ENCODE measurements at places on chromosomes 1 and 21.

GRCh38 chr1:15094056-15094455, 59.5 kb upstream of the TMEM51 start:
- no peak for DNase-seq

DNA sequence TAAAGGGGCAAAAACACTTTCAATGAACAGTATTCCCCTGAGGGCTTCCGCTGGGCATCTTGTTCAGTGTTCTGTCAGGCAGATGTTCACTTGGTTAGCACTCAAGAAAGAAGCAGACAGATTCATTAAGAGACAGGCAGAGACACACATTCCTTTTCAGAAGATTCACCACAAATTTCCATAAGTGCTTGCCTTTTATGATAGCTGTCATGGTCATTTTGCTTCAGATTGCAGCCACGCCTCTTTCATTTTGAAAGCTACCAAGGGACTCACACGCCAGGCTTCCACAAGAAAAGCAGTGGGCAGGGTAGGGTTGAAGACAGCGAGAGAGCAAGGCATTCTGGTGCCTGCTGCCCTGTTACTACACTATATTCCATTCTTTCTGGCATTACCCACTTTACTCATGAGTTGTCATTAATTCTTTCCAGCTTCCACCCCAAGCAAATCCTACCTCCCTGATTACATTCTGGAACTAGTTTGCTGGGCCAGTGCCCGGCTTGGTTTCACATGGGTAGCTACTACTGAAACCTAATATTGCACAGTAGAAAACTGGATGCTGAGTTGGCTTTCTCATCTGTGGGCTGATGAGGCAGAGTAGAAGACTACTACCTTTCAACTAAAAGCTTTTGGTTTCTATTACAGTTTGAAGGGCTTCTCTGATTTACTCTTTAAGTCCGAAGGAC, 91.2 kb upstream of the COL24A1 start:
- no peak for DNase-seq

- no peak for DNase-seq
Measured at GRCh38 chr1:165564561-165564960, 20.8 kb downstream of the LRRC52 start.

DNA sequence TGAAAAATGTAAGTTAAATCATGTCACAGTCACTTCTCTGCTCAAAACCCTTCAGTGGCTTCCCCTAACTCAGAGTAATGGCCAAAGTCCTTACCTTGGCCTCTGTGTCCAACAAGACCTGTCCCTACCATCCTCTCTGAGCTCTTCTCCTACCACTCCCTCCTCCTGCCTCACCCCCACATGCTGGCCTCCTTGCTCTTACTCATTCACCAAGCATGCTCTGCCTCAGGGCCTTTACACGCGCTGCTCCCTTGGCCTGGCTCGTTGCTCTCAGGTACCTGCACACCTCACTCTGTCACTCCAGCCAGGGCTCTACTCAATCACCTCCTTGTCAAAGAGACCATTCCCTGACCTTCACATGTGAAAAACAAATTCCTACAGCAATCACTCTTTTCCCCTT, 54.2 kb downstream of the SEC16B start:
- DNase-seq, result no peak

- no peak for DNase-seq
Measured at GRCh38 chr1:151961833-151962232, 31.8 kb downstream of the S100A10 start.

DNA sequence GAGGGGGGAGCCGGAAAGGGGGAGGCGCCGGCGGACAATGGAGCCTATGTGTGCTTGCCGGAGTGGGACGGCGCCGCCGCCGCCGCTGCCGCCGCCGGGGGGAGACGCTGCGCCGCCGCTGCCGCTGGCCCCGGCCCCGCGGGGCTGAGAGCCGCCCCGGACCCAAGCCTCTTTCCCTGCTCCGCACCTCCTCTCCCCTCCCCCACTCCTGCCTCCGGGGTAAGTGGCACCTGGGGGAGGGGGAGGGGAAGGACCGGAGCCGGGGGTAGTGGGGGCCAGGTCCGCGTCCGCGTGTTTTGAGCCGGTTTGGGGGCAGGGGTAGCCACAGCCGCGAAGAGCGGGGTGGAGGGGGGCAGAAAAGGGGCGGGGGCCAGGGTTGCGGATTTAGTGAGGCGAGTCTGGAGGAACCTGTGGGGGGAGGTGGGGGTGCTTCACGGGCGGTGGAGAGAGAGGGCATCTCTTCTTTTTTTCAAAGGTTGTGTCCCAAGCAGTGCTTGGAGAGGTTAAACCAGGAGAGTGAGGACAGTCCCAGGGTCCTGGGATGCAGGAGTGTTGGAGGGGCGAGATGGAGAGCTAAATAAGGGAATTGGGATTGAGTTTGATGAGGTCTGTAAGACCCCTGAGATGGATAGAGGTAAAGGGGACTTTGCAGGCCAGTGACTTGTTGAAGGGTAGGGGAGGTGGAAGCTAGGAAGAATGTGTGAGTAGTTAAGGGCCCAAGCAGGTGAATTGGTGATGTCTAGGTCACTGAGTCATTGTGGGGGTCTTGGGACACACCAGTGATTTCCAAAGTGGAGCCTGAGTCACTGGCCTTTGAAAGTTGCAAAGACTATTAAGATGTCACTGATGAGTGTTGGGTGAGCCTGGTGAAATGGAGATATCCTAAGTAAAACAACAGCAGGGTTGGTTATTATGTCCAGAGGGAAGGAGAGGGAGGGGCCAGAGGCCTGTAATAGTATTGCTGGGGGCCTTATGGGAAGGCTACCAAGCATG, 59.1 kb downstream of the BCL9 start:
- no peak for DNase-seq

DNA sequence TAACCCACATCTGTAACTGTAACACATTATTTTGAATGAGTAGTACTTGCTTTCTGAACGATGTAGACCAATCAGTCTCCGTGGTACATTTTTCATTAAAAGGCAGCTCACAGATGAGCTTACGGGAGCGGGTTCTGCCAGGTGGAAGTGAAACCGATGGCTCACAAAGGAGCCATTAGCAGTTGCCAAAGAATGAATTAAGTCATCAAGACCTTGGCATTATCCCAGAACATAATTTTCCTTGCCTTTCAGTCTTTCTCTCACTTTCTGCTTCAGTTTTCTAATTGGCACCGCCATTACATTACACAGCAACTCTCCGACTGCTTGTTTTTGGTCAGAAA, 33.5 kb upstream of the UTS2 start:
- no peak for DNase-seq

DNA sequence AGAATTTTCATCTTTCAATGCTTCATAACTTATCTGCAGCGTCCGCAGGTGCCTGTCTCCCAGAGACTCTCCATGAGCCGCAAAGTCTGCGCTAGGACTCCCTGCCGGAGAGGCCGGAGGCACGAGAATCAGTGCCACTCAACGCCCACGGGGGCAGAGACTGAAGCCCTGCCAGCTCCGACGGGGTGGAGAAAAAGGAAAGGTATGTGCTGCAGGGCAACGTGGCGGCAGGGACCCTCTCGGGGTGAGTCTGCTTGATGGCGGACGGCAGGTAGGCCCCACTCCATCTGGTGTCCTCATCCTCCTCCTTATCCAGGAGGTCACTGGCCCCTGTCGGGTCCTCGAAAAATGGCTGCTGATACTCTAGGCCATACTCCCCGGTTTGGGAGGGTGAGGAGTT, 21.9 kb upstream of the MRPS14 start:
- no peak for DNase-seq

DNA sequence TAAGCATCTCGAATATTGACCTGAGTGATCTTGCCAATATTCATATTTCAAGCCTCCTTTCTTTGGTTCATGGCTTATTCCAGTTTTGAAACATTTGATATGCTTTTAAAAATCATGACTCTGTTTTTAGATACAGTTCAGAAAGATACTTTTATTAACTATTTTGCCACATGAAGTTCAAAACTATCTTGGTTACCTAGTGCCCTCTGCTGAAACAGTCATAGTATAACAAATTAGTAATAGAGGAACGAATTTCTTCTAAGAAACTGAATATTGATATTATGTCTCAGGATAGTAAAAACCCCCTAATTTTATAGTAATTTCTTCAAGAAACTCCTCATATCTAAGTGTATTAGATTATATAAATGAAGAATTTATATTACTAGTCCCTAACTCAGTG, 52.6 kb upstream of the RC3H1 start:
- DNase-seq, result no peak

DNA sequence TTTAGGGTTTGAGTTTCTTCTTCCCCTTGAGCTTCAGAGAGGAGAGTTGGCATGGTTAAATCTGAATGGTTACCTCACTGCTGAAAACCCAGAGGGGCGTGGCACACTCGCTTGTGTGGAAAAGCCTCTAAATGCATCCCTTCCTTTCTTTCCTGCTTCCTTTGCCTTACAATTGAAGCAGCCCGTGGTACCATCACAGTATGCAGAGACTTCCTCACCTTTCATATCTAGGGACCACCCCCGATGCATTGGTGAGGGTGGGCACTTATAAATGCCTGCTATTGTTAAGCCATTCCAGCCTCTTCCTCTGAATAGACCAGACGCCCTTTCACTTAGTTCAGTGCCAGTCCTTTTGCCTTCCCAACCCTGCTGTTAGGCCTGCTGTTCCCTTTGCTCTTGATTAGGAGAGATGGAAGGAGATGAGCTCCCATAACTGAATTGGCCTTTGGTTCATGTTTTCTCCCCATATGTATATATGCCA, 21.9 kb upstream of the LAX1 start:
- no peak for DNase-seq

DNA sequence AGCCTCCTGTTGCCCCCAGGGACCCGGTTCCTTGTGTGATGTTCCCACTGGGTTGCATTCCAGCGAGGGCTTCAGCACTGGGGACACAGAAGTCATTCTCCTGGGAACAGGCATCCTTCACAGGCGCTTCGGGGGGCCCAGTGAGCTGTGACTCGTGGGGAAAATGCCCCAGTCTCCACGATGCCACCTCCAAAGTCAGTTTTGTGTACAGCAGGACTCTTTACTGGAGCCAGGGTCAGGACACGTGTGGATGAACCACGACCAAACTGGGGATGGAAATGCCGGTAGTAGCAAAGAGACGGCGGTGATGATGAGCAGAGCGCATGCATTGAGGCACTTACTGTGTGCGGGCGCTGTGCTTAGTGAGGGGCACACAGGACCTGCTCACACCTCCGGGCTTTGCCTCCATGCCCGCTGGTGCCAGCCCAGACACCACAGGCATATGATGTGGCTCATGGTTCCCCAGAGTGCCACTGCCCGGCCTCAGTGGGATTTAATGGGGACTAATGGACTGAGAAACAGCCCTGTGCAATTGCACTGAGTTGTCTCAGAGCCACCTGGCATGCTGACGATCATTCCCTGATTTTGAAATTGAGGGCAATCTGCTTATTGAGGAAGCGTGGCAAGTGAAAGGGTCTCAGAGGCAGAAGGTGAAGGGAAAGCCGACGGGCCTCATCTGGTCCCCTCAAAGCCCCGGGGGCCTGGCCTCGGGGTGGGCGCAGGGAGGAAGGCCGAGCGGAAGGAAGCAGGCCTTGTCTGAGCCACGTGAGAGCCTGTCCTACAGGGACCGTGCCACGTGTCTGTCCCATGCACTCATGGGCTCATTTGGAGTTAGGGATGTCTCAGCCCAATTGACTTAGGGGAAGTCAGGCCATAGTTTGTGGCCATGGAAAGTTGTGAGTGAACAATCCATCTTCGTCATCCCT, 91.4 kb downstream of the PDE9A start:
- DNase-seq, result no peak

DNA sequence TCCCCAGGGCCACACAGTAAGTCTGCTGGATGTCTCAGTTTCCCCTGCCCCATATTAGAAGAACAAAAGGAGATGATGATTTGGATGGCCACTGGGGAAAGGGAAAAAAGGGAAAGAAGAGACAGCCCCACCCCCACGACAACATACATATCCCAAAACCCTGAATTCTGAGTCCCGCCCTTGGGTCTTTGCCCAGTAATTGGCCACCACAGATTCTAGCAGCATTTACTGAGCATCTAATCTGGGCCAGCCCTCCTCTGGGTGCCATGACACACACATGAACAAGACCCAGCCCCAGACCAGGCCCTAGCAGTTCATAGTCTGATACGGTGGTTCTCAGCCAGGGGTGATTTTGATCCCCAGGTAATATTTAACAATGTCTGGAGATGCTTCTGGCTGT, 5.2 kb upstream of the TTC4 start:
- DNase-seq, result no peak

- DNase-seq, result no peak
Measured at GRCh38 chr1:11781297-11781696, 19.3 kb downstream of the C1orf167 start.

- no peak for DNase-seq
Measured at GRCh38 chr1:90798344-90798743, 81.2 kb upstream of the BARHL2 start.

Measured in stimulated activated CD8-positive, alpha-beta memory T cell treated with anti-CD3 and anti-CD28 coated beads, Interleukin-7, amount 100 ng/mL, for 48 hours (primary cell).